Activated naive CD8-positive, alpha-beta T cell treated with anti-CD3 and anti-CD28 coated beads for 36 hours (primary cell): ENCODE measurements at places on chromosomes 7 and 10. TPM values are rescaled to one million over a fixed set of nuclear protein-coding genes. Genes with fewer than 3 reads are reported as not detected.

GRCh38 chr10:47222461-47222860 lies 77.5 kb upstream of the GDF10 start:
- no peak for DNase-seq

DNA sequence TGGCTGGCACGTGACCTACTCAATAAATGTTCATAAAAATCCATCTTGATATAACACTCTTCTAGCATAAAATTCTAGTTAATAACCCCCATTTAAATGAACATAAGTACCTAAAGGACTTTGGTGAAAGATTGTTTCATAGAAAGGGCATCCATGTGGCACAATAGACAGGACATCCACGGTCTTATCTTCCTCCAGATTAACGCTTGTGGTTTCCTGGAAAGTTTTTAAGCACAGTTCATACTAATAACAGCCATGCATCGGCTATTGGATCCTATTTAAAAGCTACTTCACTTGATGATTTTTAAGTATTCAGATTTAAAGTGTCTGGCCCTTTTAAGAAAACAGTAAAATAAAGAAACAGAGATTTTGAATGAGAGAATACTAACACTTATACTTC lies 288.3 kb downstream of the AHR start:
- no peak for DNase-seq

DNA sequence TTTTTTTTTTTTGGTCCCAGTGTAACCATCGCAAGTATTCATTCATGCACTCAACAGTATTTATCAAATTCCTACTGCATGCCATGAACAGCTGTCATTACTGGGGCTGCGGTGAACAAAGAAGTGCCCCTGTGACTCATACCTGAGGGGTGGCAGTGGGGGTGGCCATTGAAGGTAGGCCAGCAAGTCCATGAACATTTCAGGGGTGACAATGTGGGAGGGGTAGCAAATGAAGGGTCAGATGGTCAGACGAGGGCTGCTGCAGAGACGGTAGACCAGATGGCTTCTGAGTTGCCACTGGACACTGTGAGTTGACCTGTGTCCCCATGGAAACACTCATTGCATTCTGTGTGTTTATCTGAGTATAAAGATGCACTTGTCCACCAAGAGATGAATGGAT lies 92.5 kb upstream of the PITRM1 start:
- no peak for DNase-seq

Gene CRHR2
- not detected for total RNA-seq

DNA sequence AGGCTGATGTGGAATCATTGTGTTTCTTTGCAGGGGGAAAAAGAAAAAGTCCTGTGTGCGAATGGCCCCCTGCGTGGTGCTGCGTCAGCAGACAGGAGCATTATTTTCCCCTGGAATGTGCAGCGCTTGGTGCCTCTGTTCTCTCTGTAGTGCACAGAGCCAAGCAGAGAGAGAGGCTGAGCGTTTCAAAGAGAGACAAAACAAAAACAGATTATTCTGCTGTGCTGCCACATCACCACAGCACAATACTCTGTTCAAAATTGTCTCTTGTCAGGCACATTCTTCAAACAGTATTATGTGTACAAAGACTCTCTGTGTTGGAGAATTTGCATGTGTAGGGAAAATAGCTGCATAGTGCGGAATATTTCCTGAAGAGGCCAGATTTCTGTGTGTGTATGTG lies 609.0 kb downstream of the SDK1 start:
- DNase-seq: no peak

Gene TAS2R4
- total RNA-seq: 0.27 TPM

Gene CALCR
- total RNA-seq: not detected

Gene CEP55
- 47.6 TPM for total RNA-seq

DNA sequence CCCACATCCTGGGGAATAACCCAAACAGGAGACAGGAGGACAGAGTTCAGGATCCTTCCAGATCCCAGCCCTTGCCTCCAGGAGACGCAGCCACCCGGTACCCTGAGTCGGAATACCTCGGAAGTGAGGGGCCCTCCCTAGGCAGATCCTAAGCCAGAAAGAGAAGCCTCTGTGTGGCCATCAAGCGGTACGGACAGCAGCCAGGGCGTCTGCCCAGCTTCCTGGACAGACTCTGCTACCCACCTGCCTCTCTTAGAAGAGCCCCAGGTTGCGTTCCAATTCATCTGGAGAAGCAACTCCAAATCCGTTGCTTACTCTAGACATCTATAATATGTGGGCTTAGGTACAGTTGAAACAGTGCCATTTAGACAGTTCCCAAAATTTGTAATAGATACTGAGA lies 220.2 kb upstream of the SH2B2 start:
- DNase-seq: no peak

Gene THSD7A
- not detected for total RNA-seq

Gene CHPF2
- 25.1 TPM for total RNA-seq

- DNase-seq: no peak
Measured at GRCh38 chr7:90345595-90346335, 751 bp upstream of the GTPBP10 start.

GRCh38 chr7:80873140-80873539 lies 45.7 kb downstream of the SEMA3C start:
- DNase-seq: no peak

- peak; percentile 44 for DNase-seq
Measured at GRCh38 chr7:45920502-45921380, at the start of gene IGFBP3. IGFBP3 (minus strand) TSS chr7:45921272; CDS start chr7:45921140, 132 bp downstream.

DNA sequence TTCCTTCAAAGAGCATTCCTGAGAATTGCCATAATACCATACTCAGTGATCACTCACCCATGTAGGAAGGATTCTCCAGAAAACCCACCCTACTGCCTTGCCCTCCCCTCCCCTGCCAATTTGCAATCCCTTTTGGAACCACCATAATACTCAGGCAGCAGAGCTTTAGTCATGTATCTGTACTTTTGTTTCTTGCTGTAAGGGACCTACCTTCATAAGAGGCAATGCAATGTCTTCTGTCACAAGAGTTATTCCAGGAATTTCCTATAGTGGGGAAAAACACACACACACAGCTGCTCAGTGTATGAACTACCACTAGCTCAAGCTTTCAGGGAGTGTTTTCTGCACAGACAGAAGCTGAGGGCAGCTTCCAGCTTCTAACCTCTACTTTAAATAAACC lies 67.0 kb downstream of the GSAP start:
- DNase-seq: no peak

Gene ATP6V0A4
- not detected for total RNA-seq

DNA sequence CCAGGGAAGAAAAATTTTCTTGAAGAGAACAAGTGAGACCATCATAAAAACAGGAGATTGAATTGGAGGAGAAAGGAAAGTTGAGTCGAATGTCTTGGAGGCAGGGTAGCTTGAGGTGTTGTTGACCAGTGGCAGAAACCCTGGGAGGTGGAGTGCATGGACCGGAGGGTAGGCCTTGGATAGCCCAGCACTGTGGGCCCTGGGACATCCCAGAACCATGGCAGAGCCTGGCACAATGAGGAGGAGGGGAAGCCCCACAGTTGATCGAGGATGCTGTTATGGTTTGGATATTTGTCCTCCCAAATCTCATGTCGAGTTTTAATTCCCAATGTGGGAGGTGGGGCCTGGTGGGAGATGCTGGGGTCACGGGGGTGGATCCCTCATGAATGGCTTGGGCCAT lies 157.1 kb downstream of the ITGA8 start:
- no peak for DNase-seq

DNA sequence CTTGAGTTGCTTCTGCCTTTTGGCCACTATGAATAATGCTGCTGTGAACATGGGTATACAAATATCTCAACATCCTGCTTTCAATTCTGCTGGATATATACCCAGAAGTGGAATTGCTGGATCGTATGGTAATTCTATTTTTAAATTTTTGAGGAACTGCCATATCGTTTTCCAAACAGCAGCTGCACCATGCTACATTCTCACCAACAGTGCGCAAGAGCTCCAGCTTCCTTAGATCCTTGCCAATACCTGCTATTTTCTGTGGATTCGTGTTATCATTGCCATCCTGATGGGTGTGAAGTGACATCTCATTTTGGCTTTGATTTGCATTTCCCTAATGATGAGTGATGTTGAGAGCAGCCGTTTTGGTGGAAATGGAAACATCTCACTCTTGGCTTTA lies 26.7 kb downstream of the FRMD4A start:
- no peak for DNase-seq

Gene STOX1
- total RNA-seq: 0.64 TPM

- no peak for DNase-seq
Measured at GRCh38 chr10:17010363-17011145, 119.1 kb downstream of the CUBN start.

DNA sequence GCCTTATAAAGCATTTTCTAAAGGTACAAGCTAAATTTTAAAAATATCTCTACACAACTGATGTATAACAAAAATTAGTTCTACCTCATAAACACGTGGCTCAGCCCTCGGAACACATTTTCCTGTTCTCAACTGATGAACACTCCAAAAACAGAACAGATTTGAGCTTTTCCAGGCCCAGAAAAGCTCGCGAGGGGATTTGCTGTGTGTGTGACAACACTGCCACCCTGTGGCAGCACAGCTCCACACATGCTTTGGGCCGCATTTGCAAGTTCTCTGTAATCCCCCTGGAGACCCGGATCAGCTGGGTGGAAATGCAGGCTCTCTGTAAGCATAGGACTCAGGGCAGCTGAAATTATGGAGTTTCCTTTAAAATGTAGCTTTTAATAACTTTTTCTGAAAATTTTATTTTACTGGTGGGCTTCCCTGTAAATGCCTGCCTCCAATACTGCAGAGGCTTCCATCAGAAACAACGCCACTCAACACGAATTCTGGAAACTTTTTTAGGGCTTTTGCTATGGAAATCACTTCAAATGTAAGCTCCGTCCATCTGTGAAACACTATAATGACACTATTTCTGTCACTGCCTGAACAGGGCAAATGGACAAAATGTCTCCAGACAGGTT lies 155.5 kb downstream of the COBL start:
- DNase-seq: peak; percentile 48

DNA sequence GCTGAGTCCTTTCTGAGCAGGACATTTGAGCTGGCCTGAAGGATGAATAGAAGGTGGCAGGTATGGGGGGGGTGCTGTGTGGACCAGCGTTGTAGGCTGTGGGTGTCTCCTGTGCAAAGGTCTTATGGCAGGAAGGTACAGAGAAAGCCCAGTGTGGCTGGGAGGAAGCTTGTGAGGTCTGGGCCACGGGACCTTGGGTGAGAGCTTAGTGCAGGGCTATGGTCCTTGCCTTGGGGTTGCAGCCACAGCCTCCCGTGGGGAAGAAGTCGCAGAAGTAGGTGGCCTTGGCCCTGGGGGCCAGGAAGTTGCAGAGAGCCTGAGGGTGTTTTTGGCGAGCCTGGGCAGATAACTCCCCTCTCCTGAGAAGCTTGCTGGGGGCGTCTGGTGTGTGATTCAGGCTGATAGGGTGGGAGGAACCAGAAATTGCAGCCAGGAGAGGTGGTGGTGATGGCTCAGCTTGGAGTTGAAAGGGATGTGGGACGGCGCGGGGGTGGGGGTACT lies 172.0 kb upstream of the TNRC18 start:
- no peak for DNase-seq

GRCh38 chr7:113100121-113100603 lies 13.5 kb upstream of the GPR85 start:
- no peak for DNase-seq

DNA sequence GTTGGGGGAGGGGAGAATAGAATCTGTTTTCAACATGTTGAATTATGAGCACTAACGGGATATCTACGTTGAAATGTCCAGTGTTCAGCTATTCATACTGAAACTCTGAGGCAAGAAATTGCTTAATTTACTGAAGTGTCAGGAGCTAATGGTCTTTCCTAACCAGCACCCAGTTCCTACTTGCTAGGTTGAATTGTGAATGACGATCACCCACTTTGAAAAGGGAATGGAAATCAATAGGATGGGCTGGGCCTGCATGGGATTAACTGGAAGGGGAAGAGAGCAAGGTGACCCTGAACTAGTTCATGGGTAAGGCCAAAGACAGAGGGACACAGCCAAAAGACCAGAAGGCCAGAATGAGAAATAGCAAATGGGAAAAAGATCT lies 51.3 kb downstream of the HIPK2 start:
- DNase-seq: no peak

GRCh38 chr7:104160375-104160774 lies 47.4 kb downstream of the ORC5 start:
- DNase-seq: no peak

DNA sequence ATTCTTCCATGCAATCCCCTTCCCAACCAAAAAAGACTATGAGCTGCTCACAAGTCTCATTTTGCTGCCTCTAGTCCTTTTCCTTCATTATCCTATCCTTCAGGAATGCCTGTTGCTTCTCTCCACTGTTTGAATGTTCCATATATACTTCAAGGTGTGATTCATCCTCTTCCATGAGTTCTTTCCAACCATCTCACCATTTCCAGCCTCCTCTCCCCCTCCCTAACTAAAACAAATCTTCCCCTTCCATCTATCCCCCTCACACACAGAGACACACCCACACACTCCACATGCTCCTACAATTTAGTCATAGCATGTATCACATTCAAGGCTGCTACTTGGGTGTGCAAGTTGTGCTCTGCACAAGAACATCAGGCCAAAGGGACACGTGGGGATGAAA lies 254.3 kb downstream of the DYNC1I1 start:
- no peak for DNase-seq

DNA sequence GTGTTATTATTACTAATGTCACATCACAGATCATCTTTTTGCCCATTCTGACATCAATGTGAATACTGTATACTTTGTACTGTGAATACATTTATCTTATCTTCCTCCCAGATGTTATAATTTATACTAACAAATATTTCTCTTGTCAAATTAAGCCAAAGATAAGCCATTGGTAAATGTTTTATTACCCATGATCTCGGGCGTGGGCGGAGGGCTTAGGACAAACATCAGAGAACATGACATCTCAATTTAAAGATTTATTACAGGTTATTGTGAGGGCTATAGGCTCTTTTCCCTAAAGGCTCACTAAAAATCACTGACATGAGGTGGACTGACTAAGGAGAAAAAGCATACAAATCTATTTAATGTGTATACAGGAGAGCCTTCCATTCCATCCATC lies 58.2 kb upstream of the DGKB start:
- no peak for DNase-seq

Gene HERC4
- total RNA-seq: 38.2 TPM

DNA sequence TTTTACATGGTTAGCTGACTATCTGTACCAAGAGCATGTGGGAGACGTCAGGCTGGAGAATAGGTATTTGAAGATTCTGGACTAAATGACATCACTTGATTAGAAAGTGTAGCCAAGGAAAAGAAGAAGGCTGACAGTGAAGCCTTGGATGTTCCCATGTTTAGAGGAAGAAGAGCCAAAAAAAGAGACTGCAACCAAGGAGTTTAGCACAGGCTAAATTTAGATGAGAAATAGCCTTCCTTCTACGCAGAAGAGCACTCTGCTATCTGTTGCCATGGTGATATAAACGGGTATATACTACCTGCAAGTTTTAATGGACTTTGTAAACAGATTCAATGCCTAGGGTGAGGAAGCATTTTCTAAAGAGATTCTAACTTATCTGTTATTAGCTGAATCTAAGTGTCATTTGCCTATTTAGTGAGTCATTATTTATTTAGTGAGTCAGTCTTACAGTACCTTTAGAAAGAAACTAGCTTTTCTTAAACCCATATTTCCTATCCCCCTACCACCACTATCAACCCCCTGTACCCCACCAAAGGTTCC lies 69.8 kb downstream of the CDK6 start:
- DNase-seq: no peak

Gene EPHA1
- total RNA-seq: 3.4 TPM

GRCh38 chr7:157195868-157196267 lies 57.1 kb downstream of the UBE3C start:
- no peak for DNase-seq

Gene TUBAL3
- total RNA-seq: not detected
